Breast epithelium (tissue), 4 donors: ENCODE measurements at places on chromosomes 2 and 18. TPM values are rescaled to one million over a fixed set of nuclear protein-coding genes. Genes with fewer than 3 reads are reported as not detected.

MLPH gene
- total RNA-seq: 15.5 TPM

LAMA1 gene
- 0.48 TPM for total RNA-seq

OSBPL1A gene
- total RNA-seq: 84.3 TPM

ANKRD53 gene
- total RNA-seq: 4.9 TPM

DCDC2C gene
- 0.33 TPM for total RNA-seq

DNA sequence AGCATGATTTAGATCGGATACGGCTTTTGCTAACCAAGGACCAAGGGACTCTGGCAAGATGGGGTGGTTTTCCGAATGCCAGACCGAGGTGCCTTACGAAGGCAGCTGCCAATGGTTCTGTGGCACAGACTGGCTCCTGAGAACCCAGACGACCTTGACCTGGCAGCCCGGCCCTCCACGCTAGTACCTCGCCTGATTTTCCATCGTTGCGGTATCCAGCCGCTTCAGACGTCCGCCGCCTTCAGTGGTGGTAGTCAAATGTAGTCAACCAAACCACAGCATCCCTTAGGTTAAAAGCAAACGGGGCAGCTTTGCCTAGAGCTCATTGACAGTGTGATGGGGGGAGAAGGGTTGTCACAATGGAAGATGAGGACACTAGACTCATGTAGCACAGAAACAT is 42.6 kb downstream of the GBX2 start:
- no peaks in the 10 kb centered on the region for H3K27me3 ChIP-seq
- H3K4me3 ChIP-seq: no peak overlapping the region
- no peaks in the 10 kb centered on the region for H3K4me1 ChIP-seq
- no peak overlapping the region for H3K27ac ChIP-seq
- no peak for DNase-seq

DNA sequence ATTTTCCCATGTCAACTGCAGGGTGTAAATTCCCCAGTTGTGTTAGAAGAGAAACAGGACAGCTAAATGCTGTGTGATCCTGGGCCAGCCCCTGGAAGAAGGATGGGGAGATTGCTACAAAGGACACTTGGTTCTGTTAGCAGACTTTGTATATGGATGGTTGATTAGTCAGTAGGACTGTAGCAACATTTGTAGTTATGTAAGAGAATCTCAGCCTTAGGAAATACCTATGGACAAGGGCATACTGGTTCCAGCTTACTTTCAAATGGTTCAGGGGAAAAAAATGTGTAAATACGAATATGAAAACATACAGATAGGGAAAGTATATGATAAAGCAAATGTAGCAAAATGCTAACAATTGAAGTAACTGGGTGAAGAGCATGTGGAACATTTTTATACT is 47.6 kb downstream of the GNAL start:
- H3K36me3 ChIP-seq: no peaks in the 10 kb centered on the region
- no peak overlapping the region for H3K27ac ChIP-seq
- no peaks in the 10 kb centered on the region for H3K27me3 ChIP-seq
- DNase-seq: no peak
- no peak overlapping the region for H3K4me3 ChIP-seq
- no peaks in the 10 kb centered on the region for H3K4me1 ChIP-seq

- no peaks in the 10 kb centered on the region for H3K27me3 ChIP-seq
- H3K4me1 ChIP-seq: no peaks in the 10 kb centered on the region
- no peak overlapping the region for H3K4me3 ChIP-seq
- no peak overlapping the region for H3K27ac ChIP-seq
- no peak for DNase-seq
- H3K36me3 ChIP-seq: no peaks in the 10 kb centered on the region
Observed at GRCh38 chr2:134602666-134603065, 116.1 kb downstream of the TMEM163 start.

DNA sequence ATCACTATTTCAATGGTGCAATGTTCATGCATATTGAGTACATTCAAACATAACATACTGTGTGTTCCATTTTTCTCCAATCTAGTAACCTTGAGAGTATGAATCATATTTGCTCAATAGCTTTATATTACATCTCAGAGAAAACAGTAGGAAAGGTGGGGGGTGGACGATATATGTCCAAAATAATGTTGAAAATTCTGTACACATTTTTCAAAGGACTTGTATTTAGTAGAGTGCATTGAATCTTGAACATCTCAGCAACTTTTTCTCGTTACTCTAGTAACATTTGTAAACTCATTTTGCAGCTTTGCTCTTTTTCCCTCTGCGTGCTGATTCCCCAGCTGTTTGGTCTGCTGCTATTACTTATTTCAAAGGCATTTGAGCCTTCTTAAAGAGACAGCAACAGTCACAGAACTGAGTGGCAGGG is 1487.0 kb downstream of the LRP1B start:
- H3K27ac ChIP-seq: no peak overlapping the region
- no peak for DNase-seq
- no peak overlapping the region for H3K4me3 ChIP-seq
- H3K4me1 ChIP-seq: no peaks in the 10 kb centered on the region
- no peaks in the 10 kb centered on the region for H3K36me3 ChIP-seq
- no peaks in the 10 kb centered on the region for H3K27me3 ChIP-seq

DNA sequence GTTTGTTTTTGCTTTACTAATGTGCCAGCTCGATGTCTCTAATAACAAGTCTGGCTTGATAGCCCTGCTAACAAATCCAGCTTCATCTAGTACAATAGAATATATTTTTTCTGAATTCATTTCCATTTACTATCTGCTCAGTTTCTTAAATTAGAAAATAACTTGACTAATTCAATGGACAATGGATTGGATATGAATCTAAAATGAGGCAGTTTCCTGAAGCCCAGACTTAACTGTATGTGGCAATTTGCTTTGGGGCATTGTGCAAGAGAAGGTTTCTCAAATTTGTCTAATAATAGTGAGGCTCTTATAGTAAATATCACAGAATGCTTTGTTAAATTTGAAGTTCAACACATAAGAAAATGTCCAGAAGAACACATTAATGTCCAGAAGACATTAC is 25.8 kb downstream of the CALCRL start:
- H3K4me1 ChIP-seq: no peaks in the 10 kb centered on the region
- H3K4me3 ChIP-seq: no peak overlapping the region
- no peak overlapping the region for H3K27ac ChIP-seq
- no peaks in the 10 kb centered on the region for H3K36me3 ChIP-seq
- DNase-seq: no peak

- no peaks in the 10 kb centered on the region for H3K27me3 ChIP-seq
- H3K4me3 ChIP-seq: no peak overlapping the region
- peak; percentile 53 for DNase-seq
- peaks cover 23% of the 10 kb centered on the region for H3K4me1 ChIP-seq
Observed at GRCh38 chr2:64276417-64277095, 132.3 kb upstream of the PELI1 start.

DNA sequence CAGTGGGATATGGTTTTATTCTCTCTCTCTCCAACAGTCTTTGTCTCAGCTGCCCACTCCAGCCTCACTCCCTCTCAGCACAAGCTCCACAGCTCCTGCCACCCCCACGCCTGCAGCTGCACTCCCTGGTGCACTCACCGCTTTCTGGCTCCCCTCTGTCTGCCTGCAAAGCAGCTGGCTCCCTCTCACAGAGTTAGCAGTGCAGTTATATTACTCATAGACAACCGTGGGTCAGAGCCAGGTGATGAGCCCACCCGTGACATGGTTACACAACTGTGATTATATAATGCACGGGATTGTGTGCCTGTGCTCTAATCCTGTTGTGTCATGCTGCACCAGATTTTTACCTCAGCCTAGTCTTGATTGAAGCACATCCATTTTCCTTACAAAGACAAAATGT is 276.9 kb upstream of the CHAC2 start:
- H3K4me1 ChIP-seq: no peaks in the 10 kb centered on the region
- DNase-seq: no peak
- no peaks in the 10 kb centered on the region for H3K36me3 ChIP-seq

DNA sequence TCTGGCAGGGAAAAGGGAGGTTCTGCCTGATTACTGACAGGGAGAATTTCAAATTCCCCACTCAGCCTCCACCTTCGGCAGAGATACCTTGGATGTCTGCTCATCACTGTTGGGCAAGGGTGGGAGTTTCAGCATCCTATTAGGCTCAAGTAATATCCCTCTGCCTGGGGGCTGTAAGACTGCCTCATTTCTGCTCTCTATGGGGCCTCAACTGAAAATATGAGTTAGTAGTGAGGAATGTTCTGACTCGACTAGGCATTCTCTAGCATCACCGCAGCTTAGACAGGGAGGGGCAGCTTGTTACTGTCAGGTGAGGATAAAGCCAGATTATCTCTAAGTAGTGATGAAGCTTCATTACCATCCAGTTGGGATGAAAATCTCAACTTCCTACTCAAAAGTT is 87.7 kb upstream of the LRP1B start:
- no peaks in the 10 kb centered on the region for H3K4me1 ChIP-seq
- H3K27me3 ChIP-seq: no peaks in the 10 kb centered on the region
- DNase-seq: no peak
- no peaks in the 10 kb centered on the region for H3K36me3 ChIP-seq

DNA sequence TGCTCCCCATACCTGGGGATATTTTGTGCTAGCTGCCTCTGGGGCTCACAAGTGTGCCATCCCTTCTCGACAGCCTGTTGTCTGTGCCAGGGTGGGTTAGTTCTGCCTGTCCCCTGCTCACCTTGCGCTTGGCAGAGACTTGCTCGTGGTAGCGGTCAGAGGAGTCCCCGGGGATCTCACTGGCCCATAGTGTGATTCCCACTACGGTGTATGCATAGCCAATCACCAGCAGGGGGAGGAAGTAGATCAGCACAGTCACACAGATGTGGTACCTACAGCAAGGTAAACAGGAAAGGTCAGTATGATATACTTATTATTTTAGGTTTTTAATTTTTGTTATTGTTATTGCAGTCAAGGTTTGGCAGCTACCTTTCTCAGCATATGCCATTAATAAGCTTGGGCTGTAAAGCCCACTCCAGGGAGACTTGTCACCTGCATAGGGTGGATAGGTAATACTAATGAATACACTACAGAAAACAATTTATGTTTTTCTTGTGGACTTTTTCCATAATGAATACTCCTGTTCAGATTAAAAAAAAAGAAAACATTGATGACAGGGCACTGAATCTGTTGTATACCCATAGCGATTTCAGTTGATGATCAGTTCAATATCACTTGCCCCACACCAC is 95.2 kb downstream of the POLE4 start:
- no peaks in the 10 kb centered on the region for H3K36me3 ChIP-seq
- H3K4me3 ChIP-seq: no peak overlapping the region
- H3K27me3 ChIP-seq: no peaks in the 10 kb centered on the region
- DNase-seq: no peak

DNA sequence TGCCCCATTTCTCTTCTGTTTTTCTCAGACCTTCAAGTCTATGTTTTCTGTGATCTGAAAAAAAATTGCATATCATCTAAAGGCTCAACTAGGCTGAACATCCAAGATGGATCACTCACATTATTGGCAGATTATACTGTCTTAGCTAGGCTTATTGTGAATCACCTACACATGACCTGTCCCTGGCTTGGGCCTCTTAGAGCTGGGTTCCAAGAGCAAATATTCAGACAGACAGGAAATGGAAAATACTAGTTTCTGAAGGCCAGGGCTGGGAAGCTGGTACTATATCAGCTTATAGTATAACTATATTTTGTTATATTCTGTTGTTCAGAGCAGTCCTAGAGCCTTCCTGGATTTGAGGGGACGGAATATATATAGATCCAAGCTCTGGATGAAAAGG is 90.3 kb downstream of the PIK3C3 start:
- no peaks in the 10 kb centered on the region for H3K27me3 ChIP-seq
- H3K27ac ChIP-seq: no peak overlapping the region
- H3K4me1 ChIP-seq: no peaks in the 10 kb centered on the region

DNA sequence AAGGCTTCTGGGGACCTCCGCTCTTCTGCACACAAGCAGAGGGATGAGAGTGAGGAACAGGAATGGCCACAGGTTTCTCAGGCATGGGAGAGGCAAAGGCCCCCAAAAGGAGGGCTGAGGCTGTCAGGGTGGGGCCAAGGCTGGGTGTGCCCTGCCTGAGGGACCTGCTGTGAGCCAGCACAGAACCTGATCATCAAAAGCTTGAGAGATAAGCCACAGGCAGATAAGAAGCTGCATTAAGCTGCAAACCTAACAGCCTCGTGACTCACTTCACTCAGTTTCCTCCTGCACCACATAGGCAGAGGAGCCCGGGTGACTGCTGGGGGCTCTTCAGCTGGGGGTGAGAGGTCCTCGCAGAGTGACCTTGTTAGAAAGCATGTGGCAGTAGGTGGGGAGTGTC is 64.5 kb upstream of the LAPTM4A start:
- H3K36me3 ChIP-seq: no peaks in the 10 kb centered on the region
- peaks cover 4% of the 10 kb centered on the region for H3K4me1 ChIP-seq
- no peak overlapping the region for H3K27ac ChIP-seq

GRCh38 chr2:168722592-168722991 is 79.8 kb upstream of the NOSTRIN start:
- no peak for DNase-seq
- H3K4me1 ChIP-seq: no peaks in the 10 kb centered on the region
- no peak overlapping the region for H3K27ac ChIP-seq
- H3K36me3 ChIP-seq: no peaks in the 10 kb centered on the region
